ENCODE measurements at places on chromosomes 1 and 21.
A peak's percentile ranks its signal among the peaks of the same experiment; 100 is the strongest.

GRCh38 chr1:3275471-3276340 lies 178.8 kb upstream of the ARHGEF16 start:
- peak; percentile 54 for DNase-seq

DNA sequence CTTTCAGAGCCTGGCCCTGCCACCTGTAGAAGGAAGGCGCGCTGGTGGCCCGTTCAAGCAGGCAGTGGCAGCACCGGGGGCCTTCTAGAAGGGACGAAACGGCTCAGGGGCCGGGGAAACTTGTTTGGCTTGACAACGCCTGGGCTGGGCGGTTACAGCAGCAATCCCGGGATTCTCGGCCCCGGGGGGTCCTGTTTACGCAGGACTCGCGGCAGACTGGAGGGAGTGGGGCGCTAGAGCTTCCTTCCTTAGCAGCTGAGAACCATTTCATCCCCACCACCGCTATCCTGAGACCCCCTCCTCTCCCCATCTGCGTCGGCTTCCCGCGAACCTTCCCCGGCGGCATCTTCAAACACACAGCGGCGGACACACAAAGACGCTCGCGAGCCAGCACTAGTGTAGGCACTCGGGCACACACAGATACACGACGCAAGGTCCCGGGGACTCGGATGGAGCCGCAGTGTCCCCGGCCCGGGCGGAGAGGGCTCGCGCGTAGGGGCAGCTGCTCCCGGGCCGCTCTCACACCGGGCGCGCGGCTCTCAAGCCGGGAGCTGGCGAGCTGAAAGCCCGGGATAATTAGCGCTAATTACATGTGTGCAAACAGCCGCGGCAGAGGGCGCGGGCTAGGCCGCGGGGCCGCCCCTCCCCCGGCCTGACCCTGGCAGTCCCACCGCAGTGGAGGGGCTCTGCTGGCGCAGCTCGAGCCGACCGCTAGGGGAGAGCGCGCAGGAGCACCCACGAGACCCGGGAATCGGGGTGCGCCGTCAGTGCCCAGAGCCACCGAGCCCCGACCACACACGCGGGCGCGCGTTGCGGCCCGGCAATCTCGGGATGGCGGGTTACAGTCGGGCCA lies 271.4 kb downstream of the FOXD2 start:
- no peak for DNase-seq

DNA sequence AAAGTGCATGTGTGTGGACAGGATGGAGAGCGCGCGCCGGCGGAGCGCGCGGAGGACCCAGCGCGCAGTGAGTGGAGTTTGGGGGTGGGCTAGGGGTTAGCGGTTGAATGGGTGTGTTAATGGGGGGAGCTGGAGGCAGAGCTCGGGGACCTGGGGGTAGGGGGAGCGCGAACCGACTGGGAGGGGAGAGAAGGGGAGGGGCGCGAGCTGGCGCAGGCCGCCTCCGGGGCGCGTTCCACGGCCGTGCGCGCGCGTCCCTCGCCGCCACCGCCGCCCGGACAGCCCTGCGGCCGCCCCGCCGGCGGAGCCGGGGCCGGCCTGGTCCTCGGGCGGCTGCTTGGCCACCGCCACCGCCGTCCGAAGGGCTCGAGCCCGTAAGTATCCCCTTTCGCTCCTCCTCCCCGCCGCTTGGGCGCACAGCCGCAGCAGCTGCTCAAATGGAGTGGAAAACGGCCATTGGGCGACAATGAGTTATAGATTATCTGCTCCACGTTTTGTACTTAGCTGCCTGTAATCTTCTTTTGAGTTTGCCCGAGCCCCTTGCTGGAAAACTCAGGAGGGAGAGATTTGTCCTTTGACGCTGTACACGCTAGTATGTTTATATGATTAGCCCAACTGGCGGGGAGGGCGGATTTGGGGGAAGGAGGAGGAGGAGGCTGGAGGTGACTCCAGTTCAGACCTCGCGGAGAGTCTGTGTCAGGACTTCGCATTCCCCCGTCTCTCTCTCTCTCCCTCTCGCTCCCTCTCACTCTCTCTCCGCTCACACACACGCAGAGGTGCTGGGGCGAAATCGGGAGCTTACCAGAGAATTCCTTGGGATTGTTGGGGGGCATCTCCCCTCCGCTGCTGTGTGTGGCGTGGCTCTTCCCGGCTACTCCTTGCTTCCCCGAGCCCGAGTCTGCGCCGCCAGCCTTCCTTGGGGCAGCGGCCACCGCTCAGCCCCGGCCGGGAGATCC lies at the start of gene ADGRL2:
TSS of gene ADGRL2 (plus strand) at position 240 of the 956 bp plus-strand sequence. CDS start 36,051 bp downstream, outside the sequence.
- DNase-seq: peak; percentile 77

GRCh38 chr1:1088801-1089680 lies 14.9 kb upstream of the RNF223 start:
- no peak for DNase-seq

GRCh38 chr1:221979444-221980032 lies 237.6 kb upstream of the DUSP10 start:
- DNase-seq: no peak
